ENCODE measurements at places on chromosomes 7 and 10.

DNA sequence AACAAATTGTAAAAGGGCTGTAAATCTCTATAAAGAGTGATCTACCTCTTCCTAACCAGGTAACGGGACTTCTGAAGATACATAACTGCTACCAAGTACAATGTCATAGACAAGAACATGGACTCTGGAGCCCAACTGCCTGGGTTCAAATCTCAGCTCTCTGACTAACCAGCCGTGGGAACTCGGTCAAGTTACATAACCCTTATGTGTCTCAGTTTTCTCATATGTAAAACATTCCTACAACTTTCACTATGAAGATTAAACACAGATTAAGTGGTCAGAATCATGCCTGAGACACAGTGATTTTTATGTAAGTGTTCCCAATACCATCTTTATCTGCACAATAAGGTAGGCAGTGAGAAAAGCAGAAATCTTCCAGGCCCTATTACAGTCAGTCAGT lies 52.6 kb downstream of the ITGB1 start:
- no peak for DNase-seq

GRCh38 chr7:47535704-47536628 lies 45.9 kb downstream of the TNS3 start:
- DNase-seq, result no peak

DNA sequence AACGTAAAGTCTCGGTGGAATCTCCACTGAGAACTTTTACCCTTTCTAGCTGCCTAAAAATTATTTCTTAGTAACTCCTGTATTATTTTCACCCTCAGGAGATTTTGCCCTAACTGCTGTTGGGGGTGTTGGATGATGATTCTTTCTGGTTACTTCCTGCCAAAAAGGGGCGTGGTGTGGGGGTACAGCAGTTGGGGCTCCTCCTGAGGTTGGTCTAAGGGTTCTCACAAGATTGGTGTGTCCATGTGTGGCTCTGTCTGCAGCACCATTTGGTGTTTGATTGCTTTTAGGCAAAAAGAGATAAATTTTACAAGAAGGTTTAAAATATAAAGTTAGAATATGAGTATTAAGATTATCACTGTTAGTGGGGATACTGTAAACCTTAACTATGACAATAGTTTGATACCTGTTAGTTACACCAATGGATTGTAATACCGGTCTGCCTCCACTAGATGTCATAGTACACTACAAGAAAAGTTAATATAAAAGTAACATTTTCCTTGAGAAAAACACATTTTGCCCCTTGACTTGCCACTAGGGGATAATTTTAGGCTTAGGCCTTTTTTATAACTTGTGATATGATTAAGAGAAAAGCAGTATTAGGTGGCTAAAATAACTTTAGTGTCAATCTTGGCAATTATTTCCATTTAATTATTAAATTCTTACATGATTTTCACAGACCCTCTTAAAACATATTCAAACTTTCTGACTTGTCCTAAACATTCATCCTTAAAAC lies 928.7 kb downstream of the IPMK start:
- DNase-seq, result no peak

GRCh38 chr10:17386616-17387075 lies 67.7 kb downstream of the ST8SIA6 start:
- no peak for DNase-seq

DNA sequence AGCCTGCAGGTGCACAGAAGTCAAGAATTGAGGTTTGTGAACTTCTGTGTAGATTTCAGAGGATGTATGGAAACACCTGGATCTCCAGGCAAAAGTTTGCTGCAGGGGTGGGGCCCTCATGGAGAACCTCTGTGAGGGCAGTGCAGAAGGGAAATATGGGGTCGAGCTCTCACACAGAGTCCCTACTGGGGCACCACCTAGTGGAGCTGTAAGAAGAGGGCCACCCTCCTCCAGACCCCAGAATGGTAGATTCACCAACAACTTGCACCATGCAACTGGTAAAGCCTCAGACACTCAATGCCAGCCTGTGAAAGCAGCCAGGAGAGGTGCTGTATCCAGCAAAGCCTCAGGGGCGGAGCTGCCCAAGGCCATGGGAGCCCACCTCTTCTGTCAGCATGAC lies 205.8 kb downstream of the CCSER2 start:
- DNase-seq, result no peak

DNA sequence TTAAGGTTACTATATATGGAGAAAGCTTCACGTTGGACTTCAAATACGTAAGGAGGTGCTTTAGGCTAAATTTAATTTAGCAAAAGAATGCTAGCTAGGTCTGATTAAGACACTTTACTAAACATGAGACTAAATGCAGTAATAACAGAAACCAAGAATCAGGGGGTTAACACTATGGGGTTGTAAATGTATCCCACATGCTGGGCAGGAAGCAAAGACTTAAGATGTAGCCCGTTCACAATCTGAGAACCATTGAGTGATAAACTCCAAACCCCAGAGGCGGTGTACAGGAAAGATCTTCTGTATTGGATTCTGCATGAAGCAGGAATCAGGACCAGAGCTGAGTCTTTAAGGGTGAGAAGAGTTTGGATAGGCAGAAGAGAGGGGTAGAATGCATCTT lies 60.4 kb downstream of the FZD1 start:
- DNase-seq, result no peak

Measured in stimulated activated CD4-positive, alpha-beta T cell treated with anti-CD3 and anti-CD28 coated beads, Interleukin-2, amount 100 ng/mL, for 24 hours (primary cell).